Osteoblast (primary cell): ENCODE measurements at places on chromosomes 13 and 19.

GRCh38 chr19:11420429-11421370 lies 1.6 kb upstream of the RGL3 start:
- peak; percentile 91 for DNase-seq

GRCh38 chr13:97259798-97260714 lies 37.9 kb downstream of the MBNL2 start:
- DNase-seq: peak; percentile 66

DNA sequence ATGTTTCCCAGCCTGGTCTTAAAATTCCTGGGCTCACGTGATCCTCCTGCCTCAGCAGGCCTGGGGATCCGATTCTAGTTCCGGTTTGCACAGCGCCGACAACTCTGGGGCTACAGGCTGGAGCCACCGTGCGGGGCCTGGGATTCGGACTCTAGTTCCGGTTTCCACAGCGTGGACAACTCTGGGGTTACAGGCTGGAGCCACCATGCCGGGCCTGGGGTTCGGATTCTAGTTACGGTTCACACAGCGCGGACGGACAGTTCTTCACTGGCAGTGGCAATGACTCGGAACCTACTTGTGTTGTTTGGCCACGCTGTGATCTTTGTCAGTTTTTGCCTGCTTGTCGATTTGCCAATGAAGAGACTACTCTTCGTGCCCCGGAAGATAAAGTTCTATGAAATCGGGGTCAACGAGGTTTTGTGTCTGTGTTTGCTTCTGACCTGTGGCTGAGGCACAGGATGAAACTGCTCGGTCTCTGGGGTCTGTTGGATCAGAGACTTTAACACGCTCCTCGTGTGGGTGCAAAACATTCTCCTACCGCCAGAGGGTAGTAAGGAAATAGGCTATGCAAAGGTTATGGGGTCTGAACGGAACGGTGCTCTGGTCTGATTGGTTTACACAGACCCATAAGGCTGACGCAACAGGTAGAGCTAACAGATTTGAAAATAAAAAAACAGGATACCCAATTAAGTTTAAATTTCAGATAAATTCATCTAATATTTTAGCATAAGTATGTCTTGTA lies 12.1 kb upstream of the ZSCAN1 start:
- peak; percentile 81 for DNase-seq

DNA sequence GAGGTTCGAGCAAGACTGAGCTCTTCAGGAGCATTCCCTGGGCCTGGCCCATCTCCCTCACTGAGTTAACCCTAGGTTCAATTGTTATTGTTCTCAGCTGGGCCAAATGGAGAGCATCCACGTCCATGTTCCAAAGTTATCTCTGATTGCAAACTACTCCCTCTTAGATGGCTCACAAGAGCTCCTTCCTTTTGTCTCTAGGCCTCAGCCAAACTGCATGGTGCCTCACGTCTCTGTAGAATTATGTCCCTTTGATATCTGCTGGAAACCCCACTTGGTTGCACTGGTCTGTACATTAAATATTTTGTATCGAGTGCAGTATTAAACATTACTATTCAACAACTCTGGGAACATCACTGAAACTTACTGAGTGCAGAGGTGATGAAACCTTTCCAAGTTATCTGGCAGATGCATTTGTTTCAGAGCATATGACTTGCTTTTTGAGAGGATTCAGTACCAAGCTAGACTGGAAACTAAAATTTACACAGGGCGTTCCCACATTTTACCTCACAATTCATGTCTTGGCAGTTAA lies 38.1 kb downstream of the DOCK9 start:
- no peak for DNase-seq

GRCh38 chr19:11551603-11552235 lies 7.3 kb downstream of the ELOF1 start:
- DNase-seq: peak; percentile 90

DNA sequence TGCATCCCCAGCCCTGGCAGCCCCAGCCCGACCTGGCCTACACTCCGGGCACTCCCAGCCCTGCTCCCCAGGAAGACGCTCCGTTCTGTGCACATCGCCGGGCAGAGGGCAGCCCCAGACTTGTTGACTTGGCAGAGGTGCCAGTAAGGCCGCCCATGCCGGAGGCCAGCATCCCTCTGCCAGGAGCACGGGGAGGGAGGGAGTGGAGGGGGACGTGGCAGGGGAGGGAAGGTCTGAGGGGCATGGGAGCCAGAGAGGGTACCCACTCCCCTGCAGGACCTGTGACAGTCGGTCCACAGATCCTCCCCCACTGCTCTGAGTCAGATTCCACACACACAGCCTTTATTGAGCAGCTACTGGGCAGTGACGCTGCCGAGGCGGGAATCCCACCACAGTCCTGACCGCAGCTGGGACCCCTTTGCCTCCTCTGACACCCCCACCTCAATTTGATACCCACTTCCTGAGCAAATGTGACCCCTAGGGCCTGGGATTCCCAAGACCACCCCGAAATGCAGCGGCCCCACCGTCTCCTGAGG lies 1.9 kb upstream of the NKPD1 start:
- DNase-seq: peak; percentile 74
